Thyroid gland (tissue), 4 donors: ENCODE measurements at places on chromosomes 1 and 21. TPM values are rescaled to one million over a fixed set of nuclear protein-coding genes. Genes with fewer than 3 reads are reported as not detected.

- H3K27me3 ChIP-seq = no peaks in the 10 kb centered on the region
- no peak overlapping the region for H3K4me3 ChIP-seq
- H3K36me3 ChIP-seq = no peaks in the 10 kb centered on the region
- H3K4me1 ChIP-seq = peaks cover 35% of the 10 kb centered on the region
Measured at GRCh38 chr1:22822371-22822770, 111.7 kb downstream of the EPHB2 start.

The OPTC gene
- total RNA-seq = not detected

The CELA2B gene
- not detected for total RNA-seq

- H3K4me3 ChIP-seq = no peak overlapping the region
- peaks cover 42% of the 10 kb centered on the region for H3K4me1 ChIP-seq
- no peaks in the 10 kb centered on the region for H3K36me3 ChIP-seq
- DNase-seq = no peak
Measured at GRCh38 chr1:152044386-152044785, 7.6 kb upstream of the S100A11 start.
